Activated CD4-positive, alpha-beta T cell treated with anti-CD3 and anti-CD28 coated beads, Interleukin-10, Interleukin-2, amounts not matched to agents 100 ng/mL and 50 ng/mL, durations not matched to agents 16 hours and 8 hours (primary cell): ENCODE measurements at places on chromosomes 11 and 22.
A peak's percentile ranks its signal among the peaks of the same experiment; 100 is the strongest.

- no peak for DNase-seq
Observed at GRCh38 chr11:32385998-32386397, 49.3 kb downstream of the WT1 start.

DNA sequence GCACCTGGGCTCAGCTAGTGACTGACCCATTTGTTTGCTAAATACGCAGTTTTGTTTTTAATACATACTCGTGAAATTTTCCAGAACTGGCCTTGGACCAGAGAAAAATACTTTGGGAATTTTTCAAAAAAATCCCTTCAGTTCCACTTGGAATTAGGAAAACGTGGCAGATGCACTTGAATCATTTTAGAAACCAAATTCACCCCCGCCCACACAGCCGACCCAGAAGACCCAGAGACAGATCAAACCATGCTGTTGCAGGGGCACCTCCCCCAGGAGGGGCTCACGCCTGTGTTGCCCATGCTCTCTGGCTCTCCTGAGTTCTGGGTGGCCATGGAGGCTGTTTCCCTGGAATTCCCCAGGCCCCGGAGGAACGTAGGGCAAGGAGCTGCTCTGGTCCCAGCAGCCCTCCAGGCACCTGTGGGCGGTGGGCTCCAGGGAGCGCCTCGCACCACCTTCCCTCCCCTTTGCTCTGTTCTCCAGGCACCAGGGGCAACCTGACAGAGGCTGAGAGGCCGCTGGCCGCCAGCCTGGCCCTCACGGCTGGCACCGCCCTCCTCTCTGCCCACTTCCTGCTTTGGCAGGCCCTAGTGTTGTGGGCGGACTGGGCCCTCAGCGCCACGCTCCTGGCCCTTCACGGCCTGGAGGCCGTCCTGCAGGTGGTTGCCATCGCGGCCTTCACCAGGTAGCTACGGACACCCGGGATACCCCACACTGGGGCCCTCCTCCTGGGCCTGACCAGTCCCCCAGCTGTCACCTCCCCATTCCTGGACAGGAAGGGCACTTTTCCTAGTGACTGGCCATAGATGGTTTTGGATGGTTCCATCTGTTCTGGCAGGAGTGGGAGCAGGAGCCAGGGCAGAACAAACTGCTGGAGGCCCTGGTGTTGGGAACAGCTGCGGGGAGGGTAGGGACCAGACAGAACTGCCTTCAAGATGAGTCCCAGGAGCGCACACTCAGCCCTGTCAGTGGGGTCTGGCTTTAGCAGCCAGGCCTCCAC lies 3.3 kb upstream of the EPS8L2 start:
- no peak for DNase-seq

DNA sequence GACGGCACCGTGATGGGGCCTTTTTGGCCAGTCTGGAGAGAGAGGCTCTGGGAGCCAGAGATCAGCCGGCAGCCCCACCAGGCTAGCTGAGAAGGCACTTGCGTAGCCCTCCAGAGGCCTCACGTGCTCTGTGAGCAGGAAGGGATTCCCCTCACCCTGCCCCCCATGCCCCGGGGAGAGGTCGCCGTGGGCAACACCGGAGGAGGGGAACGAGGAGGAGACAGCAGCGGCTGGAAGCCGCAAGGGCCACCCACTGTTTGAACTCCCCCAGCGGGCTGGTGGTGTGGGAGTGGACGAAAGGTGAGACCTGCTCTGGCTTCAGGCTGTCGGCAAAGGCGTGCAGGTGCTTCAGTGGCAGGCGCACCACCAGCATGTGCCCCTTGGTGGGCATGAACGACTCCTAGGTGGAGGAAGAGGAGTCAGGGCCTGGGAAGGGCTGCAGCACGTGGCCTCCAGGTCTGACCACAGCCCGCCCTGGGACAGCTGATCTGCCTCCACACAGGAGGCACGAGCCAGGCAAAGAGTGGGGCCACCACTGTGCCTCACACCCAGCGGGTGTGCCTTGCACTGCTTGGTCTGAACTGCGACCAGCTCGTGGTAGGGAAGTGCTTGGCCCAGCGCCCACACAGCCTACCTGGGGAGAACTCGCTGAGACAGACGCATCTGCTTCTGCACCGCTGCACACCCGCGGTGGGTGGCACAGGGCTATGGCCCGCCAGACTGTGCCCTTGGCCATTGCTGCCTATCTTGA lies 99.9 kb downstream of the MED15 start:
- DNase-seq: no peak

- no peak for DNase-seq
Observed at GRCh38 chr11:67641338-67642172, 2.0 kb upstream of the TBX10 start.

DNA sequence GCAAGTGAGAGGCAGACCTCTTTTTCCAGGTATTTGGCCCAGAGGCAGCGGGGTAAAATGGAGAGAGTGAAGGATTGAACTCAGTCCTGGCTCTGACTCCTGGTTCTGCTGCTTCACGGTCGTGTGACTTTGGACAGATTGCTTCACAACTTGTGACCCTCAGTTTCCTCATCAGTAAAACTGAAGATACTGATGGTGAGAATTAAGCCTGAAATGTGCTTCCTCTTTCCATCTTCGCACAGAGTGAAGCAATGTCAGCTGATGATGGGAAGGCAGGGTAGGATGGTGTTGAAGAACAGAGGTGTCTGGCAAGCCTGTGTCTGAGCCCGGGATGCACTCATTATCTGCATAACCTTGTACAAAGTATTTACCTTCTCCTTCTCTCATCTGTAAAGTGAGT lies 59.0 kb downstream of the UBASH3B start:
- DNase-seq: no peak

DNA sequence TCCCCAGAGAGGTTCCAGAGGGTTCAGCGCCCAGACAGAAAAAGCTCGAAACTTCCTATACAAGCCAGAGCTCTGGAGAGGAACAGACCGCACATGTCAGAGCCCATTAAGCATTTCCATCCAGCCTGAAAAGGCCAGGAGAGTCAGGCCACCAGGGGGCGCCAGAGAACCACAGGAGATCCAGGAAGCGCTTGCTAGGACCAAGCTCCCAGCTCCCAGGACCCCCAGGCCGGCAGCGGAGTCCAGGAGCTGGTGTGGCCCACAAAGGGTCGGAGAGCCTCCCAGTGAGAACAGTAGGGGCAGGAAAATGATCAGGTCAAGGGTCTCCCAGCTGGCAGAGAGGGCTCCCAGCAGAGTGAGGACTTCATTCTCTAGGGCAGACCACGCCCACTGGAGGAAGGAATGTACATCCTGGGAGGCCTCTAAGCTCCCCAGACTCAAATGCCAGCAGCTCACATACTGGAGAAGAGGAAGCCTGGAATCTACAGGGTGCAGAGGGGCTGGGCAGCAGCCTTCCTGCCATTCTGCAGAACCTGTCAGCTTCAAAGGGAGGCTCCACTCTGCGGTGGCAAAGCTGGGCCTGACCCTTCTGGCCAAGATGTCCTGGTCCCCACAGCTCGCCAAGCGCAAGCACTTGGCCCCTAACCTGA lies 2.1 kb upstream of the MEI1 start:
- peak; percentile 90 for DNase-seq

- no peak for DNase-seq
Observed at GRCh38 chr11:8100158-8100557, 19.1 kb downstream of the TUB start.
